ENCODE measurements at places on chromosomes 12 and 14.

- no peak for DNase-seq
Measured at GRCh38 chr12:126232711-126233110, 1167.5 kb downstream of the AACS start.

DNA sequence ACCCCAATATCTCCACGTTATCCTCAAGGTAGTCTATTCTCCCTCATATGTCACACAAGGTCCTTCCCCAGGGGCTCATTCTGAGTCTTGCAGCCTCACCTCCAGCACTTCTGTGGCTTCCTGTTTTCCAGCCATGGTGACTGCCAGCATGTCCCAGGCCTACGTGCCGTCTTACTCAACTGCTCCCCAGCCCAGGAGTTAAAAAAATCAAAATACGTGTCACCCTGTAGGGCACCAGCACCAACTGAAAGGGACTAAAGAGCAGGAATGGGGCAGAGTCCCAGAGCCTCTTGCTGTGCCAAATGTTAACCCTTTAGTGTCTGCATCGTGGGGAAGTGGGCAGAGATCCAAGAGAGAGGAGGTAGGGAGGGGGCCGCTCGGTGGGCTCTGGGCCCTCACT, 37.0 kb upstream of the MED13L start:
- no peak for DNase-seq

GRCh38 chr12:109359131-109359690, 11.5 kb downstream of the MYO1H start:
- DNase-seq: no peak

GRCh38 chr12:75660805-75661404, 149.5 kb upstream of the KRR1 start:
- DNase-seq: no peak

DNA sequence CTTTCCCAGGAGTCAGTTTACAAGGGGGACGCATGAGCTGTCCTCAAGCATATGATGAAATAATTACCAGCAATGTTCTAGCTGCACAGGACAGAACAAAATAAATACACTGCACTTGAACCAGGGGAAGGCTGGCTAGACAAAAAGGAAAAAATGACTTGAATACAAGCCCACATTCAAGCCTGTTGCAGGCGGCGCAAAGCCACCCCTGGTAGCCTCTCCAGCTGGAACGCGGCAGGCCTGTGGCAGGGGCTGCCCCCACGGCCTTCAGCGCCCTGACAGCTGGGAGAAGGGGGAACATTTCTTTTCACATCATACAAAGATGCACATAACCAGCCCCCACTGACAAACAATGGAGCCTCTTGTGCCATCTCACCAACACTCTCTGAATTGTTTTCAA, 57.1 kb downstream of the TRAFD1 start:
- no peak for DNase-seq

DNA sequence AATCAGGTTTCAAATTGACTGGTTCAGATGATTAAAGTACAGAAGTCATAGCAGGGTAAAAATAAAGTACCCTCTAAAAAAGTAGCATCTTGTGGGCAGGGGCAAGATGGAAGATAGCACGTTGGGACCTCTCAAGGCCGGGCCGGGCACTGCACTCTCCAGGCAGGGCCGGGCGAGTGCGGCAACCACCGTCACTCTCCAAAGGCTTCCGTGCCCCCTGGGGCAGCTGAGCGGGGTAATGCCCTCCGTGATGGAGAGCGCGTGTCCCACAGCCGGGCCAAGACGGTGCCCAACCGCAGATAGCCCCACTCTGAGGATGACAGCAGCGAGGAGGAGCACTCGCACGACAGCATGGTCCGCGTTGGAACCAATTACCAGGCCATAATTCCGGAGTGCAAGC, 8.6 kb upstream of the PLXNC1 start:
- no peak for DNase-seq

DNA sequence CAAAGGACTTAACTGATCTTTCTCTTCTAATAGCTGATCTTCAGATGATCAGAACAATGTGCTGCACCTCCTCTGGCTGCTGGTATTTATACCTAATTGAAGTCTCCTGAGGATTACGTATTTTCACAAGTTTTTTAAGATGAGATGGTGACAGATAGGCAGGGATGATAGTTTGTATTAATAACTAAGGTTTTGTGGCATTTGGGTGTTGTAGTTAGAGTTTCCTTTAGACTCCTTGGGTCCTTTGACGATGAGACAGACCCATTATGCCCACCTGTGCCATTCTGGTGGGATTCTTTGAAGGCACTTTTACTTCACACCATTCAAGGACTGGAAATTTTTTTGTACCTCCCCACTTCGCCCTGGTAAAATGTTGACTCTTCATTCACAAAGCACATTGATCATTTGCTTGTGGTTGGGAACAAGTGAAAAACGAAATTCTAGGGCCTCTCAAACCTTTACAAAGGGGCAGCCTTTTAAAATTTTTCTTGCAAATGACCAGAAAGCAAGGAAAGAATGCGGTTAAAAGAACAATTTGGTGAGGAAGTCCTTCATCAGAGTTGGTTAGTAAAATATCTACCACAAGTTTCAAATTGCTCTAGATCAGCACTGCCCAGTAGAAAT, at the start of gene IFNG:
Gene IFNG (minus strand): TSS at position 60 of the 624 bp plus-strand sequence. CDS start 125 bp downstream, outside the sequence.
- peak; percentile 2 for DNase-seq

DNA sequence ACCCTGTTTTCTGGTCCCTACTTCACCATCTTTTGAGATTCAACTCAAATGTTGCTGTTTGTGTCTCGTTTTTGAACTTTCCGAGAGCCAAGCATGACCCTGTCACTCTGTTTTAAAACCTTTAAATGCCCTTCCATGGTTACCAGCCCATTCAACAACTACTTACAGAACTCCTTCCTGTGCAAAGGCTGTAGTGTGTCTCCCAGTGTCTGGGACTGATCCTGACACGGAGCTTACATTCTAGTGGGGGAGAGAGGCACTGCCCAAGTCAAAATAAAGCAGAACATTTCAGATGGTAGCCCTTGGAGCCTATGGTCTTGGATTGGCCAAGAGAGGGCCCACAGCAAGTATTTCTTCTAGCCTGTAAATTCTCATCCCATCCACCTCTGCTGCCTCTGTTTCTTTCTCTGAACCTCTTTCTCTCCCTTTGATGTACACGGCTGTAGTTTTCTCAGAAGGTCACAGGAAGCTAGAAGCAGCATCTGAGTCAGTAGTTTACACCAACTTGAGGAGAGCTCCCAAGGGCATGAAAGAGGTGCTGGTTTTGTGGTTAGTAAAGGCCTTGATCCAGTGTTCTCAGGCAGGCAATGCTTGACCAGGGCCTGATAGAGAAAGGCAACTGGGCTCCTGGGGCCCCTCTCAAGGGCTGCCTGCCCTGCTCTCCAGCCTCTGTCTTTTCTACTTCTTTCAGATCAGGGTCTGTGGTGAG, 42.3 kb upstream of the SLC24A4 start:
- no peak for DNase-seq

- DNase-seq: no peak
Measured at GRCh38 chr12:13215056-13215455, 18.5 kb downstream of the EMP1 start.

DNA sequence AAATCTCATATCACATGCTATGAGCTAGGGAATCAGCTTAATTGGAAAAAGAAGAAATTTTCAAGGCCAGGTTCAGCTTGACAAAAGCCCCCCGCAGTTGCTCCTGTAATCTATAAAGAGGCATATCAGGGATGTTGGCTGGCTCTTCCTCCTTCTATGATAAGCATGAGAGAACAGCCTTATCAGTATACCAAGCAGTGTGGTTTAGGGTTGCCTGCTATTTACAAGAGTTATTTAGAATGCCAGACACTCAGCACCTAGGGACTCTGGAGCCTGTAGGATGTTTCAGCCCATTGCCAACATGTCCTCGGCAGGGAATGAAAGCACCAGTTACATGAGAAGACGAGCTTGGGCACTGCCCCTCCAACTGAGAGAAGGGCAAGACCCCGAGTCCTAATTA, 89.5 kb upstream of the TMPO start:
- DNase-seq: no peak

DNA sequence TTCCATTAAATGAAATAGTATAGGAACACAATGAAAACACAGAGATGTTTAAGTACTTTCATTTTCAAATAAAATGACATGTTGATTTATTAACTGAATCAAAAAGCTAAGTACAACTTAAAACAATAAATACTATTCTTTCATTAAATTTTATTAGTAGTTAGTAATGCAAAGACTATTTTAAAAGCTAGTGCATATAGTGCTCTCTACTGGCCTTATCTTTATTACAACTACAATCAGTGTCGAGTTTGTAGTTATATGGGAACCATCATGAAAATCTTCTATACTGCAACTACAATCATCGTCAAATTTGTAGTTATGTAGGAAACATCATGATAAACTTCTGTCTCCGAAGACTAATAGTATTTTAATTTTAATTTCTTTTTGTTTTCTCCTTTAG, 8.9 kb upstream of the LIN7A start:
- DNase-seq: no peak

DNA sequence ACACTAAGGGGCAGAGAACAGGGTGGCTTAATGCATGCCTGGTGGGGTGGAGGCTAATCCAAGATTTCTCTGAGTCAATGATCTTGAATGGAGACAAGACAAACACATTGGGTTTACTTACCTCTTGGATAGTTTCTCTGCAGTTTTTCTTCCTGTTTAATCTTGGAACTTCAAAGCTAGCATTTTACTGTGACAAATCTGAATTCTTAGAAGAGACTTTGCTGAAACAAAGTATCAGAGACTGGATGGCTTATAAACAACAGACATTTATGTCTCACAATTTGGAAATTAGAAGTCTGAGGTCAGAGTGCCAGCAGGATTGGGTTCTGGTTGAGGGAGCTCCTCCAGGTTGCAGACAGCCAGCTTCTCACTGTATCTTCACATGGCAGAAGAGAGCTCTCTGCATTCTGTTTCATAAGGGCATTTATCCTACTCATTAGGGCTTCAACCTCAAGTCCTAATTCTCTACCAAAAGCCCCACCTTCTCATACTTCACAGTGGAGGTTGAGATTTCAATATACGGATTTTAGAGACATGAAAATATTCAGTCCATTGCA, 921.8 kb downstream of the VRK1 start:
- DNase-seq: no peak

- no peak for DNase-seq
Measured at GRCh38 chr14:20760950-20761349, 7.3 kb upstream of the EDDM3B start.
